ENCODE measurements at places on chromosomes 4 and X. TPM values are rescaled to one million over a fixed set of nuclear protein-coding genes. Genes with fewer than 3 reads are reported as not detected.

The AMTN gene
- polyA plus RNA-seq = not detected

GRCh38 chrX:53442322-53442631, 8.1 kb upstream of the HSD17B10 start:
- H3K27me3 ChIP-seq = no peaks in the 10 kb centered on the region
- peaks cover 5% of the 10 kb centered on the region for H3K4me1 ChIP-seq
- peak overlapping the region; percentile 43 for H3K4me3 ChIP-seq
- H3K36me3 ChIP-seq = no peaks in the 10 kb centered on the region
- H3K27ac ChIP-seq = no peak overlapping the region
- DNase-seq = no peak

GRCh38 chr4:48137846-48138245, 3.8 kb upstream of the TXK start:
- no peaks in the 10 kb centered on the region for H3K27me3 ChIP-seq
- no peak for DNase-seq
- H3K27ac ChIP-seq = no peak overlapping the region
- no peaks in the 10 kb centered on the region for H3K4me1 ChIP-seq

- no peak overlapping the region for H3K4me3 ChIP-seq
- H3K27me3 ChIP-seq = no peaks in the 10 kb centered on the region
- no peak for DNase-seq
- H3K36me3 ChIP-seq = no peaks in the 10 kb centered on the region
- no peak overlapping the region for H3K27ac ChIP-seq
- no peaks in the 10 kb centered on the region for H3K4me1 ChIP-seq
Observed at GRCh38 chrX:3374108-3374800, 27.8 kb upstream of the MXRA5 start.

DNA sequence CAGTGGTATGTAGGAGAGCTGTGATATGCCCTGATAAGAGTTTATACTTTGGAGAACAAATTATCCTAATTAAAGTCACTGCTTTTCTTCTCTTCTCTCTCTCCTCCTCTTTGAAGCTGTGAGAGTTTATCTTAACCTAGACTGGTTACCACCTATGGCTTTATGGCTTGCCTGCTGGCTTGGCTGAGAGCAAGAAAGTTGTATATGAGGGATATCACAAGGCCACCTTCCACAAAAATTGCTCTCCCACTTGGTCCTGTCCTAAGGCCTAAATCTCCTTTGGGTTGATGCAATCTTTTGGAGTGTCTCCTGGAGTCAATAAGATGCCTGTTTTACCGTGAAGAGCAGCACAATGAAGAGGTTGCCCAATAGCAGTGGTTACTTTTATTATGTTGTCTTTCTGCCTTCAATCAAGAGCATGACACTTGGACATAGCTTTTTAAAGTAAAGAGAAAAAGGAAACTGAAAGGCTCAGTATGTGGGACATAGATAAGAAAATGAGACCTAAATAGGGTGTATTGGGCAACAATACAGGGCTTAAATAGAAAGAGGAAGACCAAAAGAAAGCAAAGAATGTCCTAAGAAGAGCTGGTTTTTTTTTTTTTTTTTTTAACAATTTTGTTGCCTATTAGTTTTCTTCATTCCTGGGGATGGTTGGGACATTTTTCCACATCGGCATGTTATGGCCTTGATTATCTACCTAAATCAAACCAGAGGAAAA, 9.2 kb downstream of the GUCY1A1 start:
- H3K36me3 ChIP-seq = no peaks in the 10 kb centered on the region
- DNase-seq = no peak
- H3K27ac ChIP-seq = no peak overlapping the region
- no peak overlapping the region for H3K4me3 ChIP-seq
- H3K4me1 ChIP-seq = peaks cover 4% of the 10 kb centered on the region

The SSX4 gene
- polyA plus RNA-seq = not detected

The TMEM154 gene
- 0.10 TPM for polyA plus RNA-seq

DNA sequence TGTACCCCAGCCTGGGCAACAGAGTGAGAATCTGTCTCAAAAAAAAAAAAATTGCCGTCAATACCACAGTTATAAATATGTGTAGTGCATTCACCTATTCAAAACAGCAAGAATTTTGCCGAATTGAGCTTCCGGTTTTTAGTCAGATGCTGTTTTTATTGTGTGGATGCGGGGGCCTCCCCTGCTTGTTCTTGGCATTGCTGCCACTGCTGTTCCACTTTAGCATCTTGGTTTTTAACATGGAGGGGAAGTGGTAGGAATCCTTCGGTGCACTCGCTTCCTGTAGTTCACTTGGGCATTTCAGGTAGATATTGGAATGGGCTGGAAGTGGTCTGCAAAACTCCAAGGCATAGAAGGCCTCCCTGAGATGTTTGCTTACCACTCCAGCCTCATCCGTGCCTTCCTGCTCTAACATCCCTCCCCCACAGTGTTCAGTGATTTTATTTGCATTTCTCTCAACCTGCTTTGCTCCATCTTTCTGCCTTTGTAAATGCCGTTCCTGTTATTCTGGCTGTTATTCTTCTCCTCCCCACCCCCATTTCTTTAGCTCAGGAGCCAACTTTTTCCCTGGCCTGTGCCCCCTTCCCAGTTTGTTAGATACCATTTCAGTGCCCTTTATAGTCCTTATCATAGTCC, 25.5 kb downstream of the MOB1B start:
- H3K27ac ChIP-seq = no peak overlapping the region
- H3K36me3 ChIP-seq = no peaks in the 10 kb centered on the region
- DNase-seq = no peak

GRCh38 chrX:1536712-1537030, 314 bp downstream of the P2RY8 start:
- peak overlapping the region; percentile 32 for H3K4me3 ChIP-seq
- DNase-seq = no peak
- peak overlapping the region; percentile 84 for H3K27ac ChIP-seq
- peaks cover 3% of the 10 kb centered on the region for H3K4me1 ChIP-seq
- no peaks in the 10 kb centered on the region for H3K27me3 ChIP-seq

DNA sequence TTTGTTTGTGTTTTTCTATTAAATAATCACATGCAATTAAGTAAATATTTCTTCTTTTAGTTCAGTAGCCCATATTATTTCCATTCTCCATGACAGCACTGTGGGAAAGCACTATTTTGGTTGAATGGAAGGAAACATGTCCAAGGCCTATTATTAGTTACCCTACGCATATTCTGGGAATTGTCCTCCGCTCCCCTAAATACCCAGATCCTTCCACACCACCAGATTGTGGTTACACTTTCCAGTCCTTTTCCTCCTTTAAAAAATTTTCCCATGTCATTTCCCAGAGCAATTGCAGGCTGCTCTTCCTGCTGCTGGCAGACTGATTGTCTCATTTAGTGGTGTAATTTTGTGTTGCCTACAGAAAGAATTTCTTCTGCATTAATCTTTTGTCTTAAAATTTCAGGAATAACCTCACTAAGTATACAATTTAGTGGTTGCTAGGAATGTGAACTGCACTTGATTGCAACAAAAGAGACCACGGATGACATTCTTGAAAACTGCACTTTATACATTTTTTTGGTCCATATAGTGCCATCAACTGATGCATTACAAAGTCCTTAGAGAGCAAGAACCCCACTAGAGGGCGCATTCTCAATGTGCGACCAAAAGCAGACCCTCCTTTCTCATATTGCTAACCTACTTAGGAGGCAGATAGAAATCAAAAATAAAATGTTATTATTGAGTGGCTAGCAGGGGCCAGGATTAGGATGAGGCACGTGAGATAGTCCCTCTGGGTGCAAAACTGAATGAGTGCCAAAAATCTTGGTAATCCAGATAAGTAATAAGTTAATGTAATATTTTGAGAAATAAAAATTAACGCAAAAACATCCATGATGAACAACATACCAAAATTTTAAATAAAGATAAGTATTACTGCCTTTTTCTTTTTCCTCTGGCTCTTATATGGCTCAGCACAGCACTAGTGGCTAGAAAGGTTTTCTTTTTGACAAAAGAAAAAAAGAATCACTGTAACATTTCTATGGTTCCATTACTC, 98.8 kb upstream of the IQCM start:
- DNase-seq = peak; percentile 42
- H3K36me3 ChIP-seq = no peaks in the 10 kb centered on the region
- no peak overlapping the region for H3K27ac ChIP-seq
- H3K4me1 ChIP-seq = no peaks in the 10 kb centered on the region

DNA sequence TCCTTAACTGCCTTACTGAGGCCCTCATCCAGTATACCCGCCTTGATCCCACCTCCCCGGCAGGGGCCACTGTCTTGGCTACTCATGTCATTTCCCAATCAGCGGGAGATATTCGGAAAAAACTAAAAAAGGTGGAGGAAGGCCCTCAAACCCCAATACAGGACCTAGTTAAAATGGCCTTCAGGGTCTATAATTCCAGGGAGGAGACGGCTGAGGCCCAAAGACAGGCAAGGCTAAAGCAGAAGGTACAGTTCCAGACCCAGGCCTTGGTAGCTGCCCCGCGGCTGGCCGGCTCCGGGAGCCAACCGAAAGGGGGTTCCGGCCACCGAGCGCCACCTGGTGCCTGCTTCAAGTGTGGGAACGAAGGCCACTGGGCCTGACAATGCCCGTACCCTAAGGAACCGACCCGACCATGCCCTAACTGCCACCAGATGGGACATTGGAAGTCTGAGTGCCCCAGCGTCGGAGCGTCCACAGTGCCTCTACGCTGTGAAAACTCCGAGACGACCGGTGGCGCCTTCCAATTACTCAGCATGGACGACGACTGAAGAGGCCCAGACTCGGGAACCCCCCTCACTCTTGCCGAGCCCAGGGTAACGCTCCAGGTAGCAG, 959.6 kb downstream of the RPA4 start:
- no peaks in the 10 kb centered on the region for H3K4me1 ChIP-seq
- no peak overlapping the region for H3K27ac ChIP-seq
- no peak for DNase-seq
- no peaks in the 10 kb centered on the region for H3K27me3 ChIP-seq
- no peak overlapping the region for H3K4me3 ChIP-seq

GRCh38 chrX:96211953-96212352, 472.7 kb upstream of the DIAPH2 start:
- no peak for DNase-seq
- peaks cover 4% of the 10 kb centered on the region for H3K27me3 ChIP-seq
- no peaks in the 10 kb centered on the region for H3K4me1 ChIP-seq
- no peaks in the 10 kb centered on the region for H3K36me3 ChIP-seq
- H3K27ac ChIP-seq = no peak overlapping the region

- H3K4me3 ChIP-seq = no peak overlapping the region
- peak; percentile 56 for DNase-seq
- H3K27ac ChIP-seq = no peak overlapping the region
Observed at GRCh38 chr4:182212211-182212761, 30.9 kb upstream of the TENM3 start.

GRCh38 chr4:30537456-30537855, 182.7 kb upstream of the PCDH7 start:
- H3K36me3 ChIP-seq = no peaks in the 10 kb centered on the region
- no peaks in the 10 kb centered on the region for H3K27me3 ChIP-seq
- no peak overlapping the region for H3K27ac ChIP-seq
- H3K4me1 ChIP-seq = no peaks in the 10 kb centered on the region

The SSX3 gene
- not detected for polyA plus RNA-seq

DNA sequence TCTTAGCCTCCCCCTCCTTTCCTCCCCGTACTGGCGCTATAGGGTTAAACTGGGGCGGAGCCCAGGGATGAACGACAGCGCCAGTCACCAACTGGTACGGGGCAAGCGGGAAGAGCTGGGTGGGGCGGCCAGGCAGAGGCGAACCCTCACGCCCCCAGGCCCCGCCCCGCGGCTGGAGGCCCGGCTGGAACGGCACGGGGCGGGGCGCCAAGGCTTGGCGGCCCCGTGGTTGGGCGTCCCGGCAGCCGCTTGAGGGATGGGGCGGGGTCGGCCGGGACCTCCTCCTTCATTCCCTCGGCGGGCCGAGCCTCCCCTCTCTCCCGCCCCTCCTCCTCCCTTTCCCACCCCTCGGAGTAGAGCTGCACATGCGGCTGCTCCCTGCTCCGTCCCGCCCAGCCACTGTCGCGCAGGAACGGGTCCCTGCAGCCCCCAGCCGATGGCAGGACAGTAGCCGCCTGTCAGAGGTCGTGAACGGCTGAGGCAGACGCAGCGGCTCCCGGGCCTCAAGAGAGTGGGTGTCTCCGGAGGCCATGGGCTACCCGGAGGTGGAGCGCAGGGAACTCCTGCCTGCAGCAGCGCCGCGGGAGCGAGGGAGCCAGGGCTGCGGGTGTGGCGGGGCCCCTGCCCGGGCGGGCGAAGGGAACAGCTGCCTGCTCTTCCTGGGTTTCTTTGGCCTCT, at the start of gene EDA:
EDA (plus strand) TSS at position 335 of the 678 bp plus-strand sequence.
- no peaks in the 10 kb centered on the region for H3K36me3 ChIP-seq
- H3K27ac ChIP-seq = no peak within 1 kb of the TSS
- no peak within 1 kb of the TSS for H3K4me3 ChIP-seq
- peaks cover 10% of the 10 kb centered on the region for H3K4me1 ChIP-seq

The UPF3B gene
- 11.0 TPM for polyA plus RNA-seq

GRCh38 chrX:120429776-120430540, 39.1 kb downstream of the LAMP2 start:
- H3K27me3 ChIP-seq = no peaks in the 10 kb centered on the region
- H3K4me3 ChIP-seq = no peak overlapping the region
- H3K4me1 ChIP-seq = peaks cover 9% of the 10 kb centered on the region
- no peak for DNase-seq

DNA sequence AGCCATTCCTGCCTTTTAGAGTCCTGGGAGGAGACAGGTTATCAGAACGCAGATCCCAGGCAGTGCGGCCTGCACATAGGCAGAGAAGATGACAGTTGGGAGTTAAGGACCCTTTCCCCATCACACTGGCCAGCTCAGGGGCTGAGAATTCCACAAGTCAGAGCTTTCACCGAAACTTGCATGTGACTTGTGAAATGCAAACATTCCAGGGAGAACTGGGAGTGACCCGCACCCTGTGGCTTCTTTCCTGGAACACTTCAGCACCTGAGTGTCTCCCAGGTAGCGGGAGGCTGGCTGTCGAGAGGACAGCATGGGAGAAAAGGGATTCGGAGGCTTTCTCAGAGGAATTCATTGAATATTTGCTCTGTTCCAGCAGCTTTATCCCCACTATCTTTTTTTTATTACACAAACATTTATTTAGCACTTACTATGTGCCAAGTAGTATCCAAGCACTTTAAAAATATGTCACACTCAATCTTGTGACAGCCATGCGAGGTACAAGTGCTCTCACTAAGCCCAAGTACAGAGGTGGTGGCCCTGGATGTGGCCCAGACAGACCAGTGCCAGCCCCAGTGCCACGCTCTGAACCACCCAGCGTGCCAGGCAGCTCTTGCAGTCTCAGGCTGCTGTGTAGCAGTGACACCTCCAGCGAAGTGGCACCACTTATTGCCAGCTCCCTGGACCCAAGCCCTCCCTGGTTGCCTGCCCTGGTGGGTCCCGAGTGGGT, 100.5 kb downstream of the PHKA2 start:
- H3K27me3 ChIP-seq = no peaks in the 10 kb centered on the region
- H3K4me3 ChIP-seq = no peak overlapping the region
- no peak for DNase-seq
- H3K36me3 ChIP-seq = no peaks in the 10 kb centered on the region
- no peak overlapping the region for H3K27ac ChIP-seq
- peaks cover 14% of the 10 kb centered on the region for H3K4me1 ChIP-seq

- H3K4me3 ChIP-seq = no peak overlapping the region
- no peaks in the 10 kb centered on the region for H3K27me3 ChIP-seq
- H3K27ac ChIP-seq = no peak overlapping the region
- no peaks in the 10 kb centered on the region for H3K36me3 ChIP-seq
- DNase-seq = no peak
Observed at GRCh38 chr4:90457817-90458216, 330.6 kb downstream of the CCSER1 start.

GRCh38 chr4:40745285-40745984, 4.3 kb upstream of the NSUN7 start:
- H3K27me3 ChIP-seq = no peaks in the 10 kb centered on the region
- no peak for DNase-seq
- H3K4me3 ChIP-seq = no peak overlapping the region
- H3K36me3 ChIP-seq = no peaks in the 10 kb centered on the region
- H3K4me1 ChIP-seq = no peaks in the 10 kb centered on the region

- H3K27me3 ChIP-seq = no peaks in the 10 kb centered on the region
- H3K36me3 ChIP-seq = no peaks in the 10 kb centered on the region
- H3K27ac ChIP-seq = no peak overlapping the region
- no peaks in the 10 kb centered on the region for H3K4me1 ChIP-seq
- no peak overlapping the region for H3K4me3 ChIP-seq
- DNase-seq = no peak
Observed at GRCh38 chr4:13762130-13762529, 134.6 kb upstream of the BOD1L1 start.
